K562 (cell line): ENCODE measurements at places on chromosomes 2 and 18. TPM values are rescaled to one million over a fixed set of nuclear protein-coding genes. Genes with fewer than 3 reads are reported as not detected.

Gene DSG3
- 0.07 and 0.18 TPM in 2 replicates for total RNA-seq

Gene ASPRV1
- total RNA-seq: 0.58 and 0.60 TPM in 2 replicates

Gene MAP2
- 0.04 and 0.13 TPM in 2 replicates for total RNA-seq

Gene SLC11A1
- total RNA-seq: 1.2 and 1.6 TPM in 2 replicates

Gene XIRP2
- 0.07 TPM in 1 of 2 replicates, not detected in the other for total RNA-seq

Gene PTH2R
- total RNA-seq: 6.0 and 6.5 TPM in 2 replicates
